ENCODE measurements at places on chromosomes 2 and 18. TPM values are rescaled to one million over a fixed set of nuclear protein-coding genes. Genes with fewer than 3 reads are reported as not detected.

IMPACT gene
- 48.3 TPM for total RNA-seq

ADCYAP1 gene
- total RNA-seq, result 0.16 TPM

CXCR4 gene
- 0.27 TPM for total RNA-seq

SRD5A2 gene
- not detected for total RNA-seq

CIB4 gene
- total RNA-seq, result not detected

GKN2 gene
- total RNA-seq, result not detected

RTTN gene
- total RNA-seq, result 38.6 TPM

GAREM1 gene
- total RNA-seq, result 5.5 TPM

CCDC74B gene
- 9.7 TPM for total RNA-seq

SCG2 gene
- 3.4 TPM for total RNA-seq

RTKN gene
- total RNA-seq, result 15.7 TPM

KIF1A gene
- total RNA-seq, result under 0.01 TPM

CBLN2 gene
- total RNA-seq, result 0.33 TPM

ACMSD gene
- total RNA-seq, result not detected

All from fibroblast of the aortic adventitia (primary cell).